ENCODE measurements at places on chromosomes 16 and 17.
A peak's percentile ranks its signal among the peaks of the same experiment; 100 is the strongest.

- no peak for DNase-seq
These were observed 2.8 kb downstream of the RECQL5 start for GRCh38 chr17:75664099-75664549.

DNA sequence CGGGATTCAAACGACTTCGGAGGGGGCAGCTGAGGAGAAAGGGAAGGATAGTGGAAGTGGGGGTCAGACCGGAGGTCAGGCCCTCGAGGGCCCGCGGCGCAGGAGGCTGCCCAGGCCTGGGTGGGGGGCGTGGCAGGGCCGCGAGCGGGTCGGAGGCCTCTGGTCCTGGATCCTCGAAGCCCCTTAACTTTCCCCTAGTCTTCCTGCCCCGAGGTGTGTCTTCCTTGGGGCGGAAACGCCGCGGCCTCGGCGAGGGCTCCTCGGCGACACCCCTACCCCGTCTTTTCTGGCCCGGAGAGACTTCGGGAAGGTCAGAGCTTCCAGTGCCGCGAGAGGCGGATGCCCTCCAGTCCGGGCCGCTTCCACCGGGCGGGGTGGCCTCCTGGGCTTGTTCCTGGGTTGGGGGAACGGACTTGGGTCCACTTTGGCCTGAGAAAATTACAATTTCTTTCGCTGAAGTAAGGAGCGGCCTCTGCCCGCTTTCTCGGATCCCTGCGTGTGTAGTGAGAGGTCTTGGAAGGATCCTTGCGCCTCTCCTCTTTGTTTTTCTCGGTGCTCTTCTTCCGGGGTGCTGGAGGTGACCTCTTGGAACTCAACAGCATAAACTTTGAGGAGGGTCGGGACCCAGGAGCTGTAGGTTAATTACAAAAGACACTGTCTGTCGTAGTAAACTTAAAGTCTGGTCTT is 491 bp downstream of the IST1 start:
- no peak for DNase-seq

DNA sequence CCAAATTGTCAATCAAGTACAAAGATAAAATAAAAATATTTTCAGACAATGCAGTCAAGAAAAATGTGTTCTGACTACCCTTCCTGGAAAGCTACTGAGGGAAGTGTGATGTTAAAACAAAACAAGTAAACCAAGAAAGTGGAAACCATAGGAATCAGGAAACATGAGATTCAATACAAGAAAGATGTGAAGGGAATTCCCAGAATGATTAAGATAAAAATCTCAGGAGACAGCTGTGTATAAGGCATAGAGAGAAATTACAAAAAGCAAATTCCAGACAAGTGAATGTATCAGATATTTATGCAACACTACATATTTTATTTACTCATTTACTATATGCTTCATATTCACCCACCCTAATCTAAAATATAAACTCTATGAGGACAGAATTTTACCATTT is 32.2 kb downstream of the TRIM37 start:
- no peak for DNase-seq

- no peak for DNase-seq
These were observed 20.1 kb upstream of the ZNF423 start for GRCh38 chr16:49875806-49876715.

GRCh38 chr16:53955221-53955875 is 251.4 kb downstream of the FTO start:
- no peak for DNase-seq

DNA sequence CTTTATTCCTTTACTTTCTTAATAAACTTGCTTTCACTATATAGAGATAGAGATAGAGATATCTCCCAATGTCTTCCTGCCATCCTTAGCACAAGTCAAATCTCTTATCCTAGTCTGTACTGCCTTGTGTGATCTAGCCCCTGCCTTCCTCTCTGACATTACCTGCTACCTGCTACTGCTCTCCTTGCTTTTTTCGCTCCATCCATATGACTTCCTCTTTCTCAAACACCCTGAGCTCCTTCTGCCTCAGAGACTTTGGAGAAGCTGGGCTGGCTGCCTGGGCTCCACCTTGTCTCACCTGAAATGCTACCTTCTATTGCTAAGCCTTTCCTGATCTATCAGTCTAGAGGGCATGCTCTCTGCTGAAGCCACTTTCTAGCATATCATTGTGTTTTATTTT is 24.7 kb upstream of the WSB1 start:
- no peak for DNase-seq

DNA sequence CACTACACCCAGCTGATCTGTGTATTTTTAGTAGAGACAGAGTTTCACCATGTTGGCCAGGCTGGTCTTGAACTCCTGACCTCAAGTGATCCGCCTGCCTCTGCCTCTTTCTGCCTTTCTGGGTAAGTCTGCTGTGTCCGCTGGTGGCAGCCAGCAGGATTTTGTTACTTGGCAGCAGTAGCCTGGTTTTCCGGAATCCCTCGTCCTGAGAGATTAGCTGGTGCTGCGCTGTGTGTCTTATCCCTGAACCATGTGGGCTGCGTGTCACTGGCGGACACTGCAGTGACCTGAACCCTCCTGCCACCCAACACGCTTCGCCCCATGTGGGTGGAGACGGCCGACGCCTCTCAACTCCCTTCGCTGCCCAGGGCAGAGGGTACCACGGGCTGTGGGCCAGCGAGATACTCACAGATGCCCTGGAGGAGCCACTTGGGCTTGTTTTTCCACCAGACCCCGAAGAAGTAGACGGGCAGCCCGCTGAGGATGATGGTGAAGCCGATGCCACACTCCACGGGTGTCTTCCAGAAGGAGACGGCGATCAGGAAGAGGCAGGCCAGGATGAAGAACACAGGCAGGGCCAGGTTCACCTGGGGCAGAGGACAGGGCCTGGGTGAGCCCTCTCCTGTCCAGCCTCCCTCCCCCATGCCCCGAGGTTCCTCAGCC is 35.2 kb downstream of the SLC7A5 start:
- no peak for DNase-seq

GRCh38 chr17:31398381-31399311 is 7.2 kb downstream of the RAB11FIP4 start:
- no peak for DNase-seq

- no peak for DNase-seq
These were observed 67.2 kb downstream of the ADCY9 start for GRCh38 chr16:4049031-4049430.

- DNase-seq: no peak
These were observed 61.7 kb upstream of the LYRM9 start for GRCh38 chr17:27954548-27955495.

DNA sequence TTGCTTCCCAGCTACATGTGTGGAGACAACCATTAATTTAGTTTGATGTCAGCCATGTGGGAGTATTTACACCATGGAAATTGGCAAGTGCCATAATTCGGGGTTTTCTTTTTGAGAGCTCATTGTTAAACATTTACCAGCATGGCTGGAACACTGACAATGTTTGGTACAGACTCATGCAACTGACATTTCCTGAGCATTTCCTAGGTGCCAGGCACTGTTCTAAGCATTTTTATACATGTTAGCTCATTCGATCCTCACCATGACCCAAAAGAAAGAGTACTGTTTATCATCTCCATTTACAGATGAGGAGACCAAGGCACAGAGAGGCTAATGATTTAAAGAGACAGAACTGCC is 86.9 kb downstream of the FOXL1 start:
- DNase-seq: no peak

DNA sequence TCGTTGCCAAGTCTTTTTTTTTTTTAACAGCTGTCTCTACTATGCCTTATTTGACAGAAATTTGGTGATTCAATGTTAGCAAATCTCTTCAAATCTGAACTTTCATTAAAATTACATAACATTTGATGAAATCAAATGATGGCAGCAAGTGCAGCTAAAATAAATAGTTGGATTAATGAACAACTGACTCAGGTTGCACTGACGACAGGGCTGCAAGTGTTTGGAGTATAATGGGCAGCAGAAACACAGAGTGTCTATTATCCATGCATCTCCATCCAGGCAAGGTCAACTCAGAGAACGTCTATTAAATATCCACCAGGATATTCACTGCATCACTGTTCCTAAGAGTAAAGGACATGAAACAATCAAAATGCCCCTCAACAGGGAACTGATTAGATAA is 109.8 kb downstream of the SLC39A11 start:
- DNase-seq: no peak

GRCh38 chr16:19458722-19459379 is 41.2 kb downstream of the TMC5 start:
- no peak for DNase-seq

- no peak for DNase-seq
These were observed 20.5 kb downstream of the NSMCE1 start for GRCh38 chr16:27248036-27248435.

DNA sequence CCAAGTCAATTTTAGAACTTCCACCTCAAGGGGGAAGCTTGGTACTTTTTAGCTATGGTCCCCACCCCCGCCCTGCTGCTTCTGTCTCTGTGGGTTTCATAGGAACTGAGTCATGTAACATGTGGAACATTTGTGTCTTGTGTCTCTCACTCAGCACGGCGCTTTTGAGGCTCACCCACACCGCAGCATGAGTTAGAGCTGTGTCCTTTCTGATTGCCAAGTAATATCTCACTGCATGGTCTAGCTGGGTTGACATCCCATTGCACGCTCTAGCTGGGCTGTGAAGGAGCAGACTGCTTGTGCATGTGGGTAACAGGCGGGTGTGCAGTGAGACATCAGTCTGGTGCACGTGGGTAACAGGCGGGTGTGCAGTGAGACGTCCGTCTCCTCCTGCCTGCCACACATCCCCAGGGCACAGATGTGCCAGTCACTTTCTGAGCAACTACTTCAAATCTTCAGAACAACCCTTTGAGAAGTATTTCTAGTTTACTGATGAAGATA is 26.4 kb upstream of the SLC7A5 start:
- DNase-seq: peak; percentile 60

DNA sequence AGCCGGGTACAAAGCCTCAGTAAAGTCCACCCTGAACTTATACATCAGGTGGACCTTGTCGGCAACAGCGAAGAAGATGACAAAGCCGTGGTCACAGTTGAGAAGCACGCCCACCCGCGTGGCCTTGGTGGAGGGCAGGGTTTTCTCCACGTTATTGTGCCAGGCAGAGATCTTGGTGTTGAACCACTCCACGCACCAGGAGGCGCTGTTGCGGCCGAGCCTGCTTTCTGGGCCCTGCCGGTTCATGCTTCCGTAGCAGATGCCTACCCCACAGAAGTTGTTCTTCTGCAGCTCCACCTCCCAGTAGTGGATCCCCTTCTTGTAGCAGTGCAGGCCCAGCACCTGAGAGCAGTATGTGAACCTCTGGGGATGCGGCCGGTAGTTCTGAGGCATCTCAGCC is 22.1 kb downstream of the TRIM25 start:
- DNase-seq: peak; percentile 17

GRCh38 chr17:7380321-7380720 is 568 bp upstream of the TNK1 start:
- DNase-seq: no peak

- DNase-seq: peak; percentile 89
These were observed 10.9 kb upstream of the CES4A start for GRCh38 chr16:66977341-66978113.

DNA sequence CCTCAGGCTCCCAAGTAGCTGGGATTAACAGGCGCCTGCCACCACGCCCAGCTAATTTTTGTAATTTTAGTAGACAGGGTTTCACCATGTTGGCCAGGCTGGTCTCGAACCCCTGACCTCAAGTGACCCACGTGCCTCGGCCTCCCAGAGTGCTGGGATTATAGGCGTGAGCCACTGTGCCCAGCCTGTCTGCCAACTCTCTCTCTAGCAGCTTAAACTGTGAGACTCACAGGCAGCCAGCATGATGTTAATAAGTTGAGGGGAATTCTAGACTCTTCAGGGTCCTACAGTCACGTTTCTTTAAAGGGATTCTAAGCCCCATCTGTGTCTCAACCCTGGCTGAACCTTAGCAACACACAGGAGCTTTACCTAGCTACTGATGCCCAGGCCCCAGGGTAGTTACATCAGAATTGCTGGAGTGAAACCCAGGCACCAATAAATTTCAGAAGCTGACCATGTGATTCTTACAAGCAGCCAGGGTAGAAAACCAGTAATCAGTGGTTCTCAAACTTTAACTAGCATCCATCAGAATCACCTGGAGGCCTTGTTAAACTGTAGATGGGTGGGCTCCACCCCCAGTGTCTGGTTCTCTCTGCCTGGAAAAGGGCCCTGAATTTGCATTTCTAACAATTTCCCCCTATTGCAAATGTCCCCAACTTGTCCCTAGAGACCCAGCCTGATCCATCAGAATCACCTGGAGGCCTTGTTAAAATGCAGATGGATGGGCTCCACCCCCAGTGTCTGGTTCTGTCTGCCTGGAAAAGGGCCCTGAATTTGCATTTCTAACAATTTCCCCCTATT is 30.7 kb downstream of the GPRC5B start:
- no peak for DNase-seq

DNA sequence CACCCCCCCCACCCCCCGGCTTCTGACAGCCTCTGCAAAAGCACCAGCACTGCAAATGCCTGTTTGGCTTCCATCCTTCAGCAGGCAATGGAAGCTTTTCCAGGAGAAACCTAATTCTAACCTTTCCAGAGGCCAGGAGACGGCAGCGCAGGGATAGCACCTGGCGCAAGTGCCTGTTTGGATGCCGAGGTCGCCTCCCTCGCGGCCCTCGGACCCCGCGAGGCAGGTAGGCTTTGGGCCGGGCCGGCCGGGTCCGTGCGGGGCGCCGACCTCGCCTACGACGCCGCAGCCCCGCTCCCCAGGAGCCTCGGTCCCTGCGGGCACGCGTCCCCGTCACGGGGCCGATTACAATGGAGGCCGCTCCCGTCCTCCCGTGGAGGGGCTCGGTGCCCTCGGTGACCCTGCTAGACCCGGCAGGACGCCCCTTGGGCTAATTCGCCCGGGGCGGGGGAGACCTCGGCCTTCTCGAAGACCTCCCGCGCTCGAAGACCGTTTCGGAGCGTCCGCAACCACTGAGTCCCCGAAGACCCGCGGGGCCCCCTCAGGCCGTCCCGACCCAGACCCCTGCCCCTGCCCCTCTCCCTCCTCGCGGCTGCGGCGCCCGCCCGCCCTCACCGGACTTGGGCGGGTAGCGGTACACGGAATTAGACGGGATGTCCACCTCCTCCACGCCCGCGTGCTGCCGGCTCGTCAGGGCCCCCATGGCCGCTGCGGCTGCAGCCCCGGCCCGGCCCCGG is 587 bp downstream of the RNF157 start:
- no peak for DNase-seq

- DNase-seq: no peak
These were observed 63.3 kb upstream of the TMC5 start for GRCh38 chr16:19354371-19354770.

GRCh38 chr16:85171759-85172454 is 59.6 kb upstream of the CIBAR2 start:
- DNase-seq: no peak

DNA sequence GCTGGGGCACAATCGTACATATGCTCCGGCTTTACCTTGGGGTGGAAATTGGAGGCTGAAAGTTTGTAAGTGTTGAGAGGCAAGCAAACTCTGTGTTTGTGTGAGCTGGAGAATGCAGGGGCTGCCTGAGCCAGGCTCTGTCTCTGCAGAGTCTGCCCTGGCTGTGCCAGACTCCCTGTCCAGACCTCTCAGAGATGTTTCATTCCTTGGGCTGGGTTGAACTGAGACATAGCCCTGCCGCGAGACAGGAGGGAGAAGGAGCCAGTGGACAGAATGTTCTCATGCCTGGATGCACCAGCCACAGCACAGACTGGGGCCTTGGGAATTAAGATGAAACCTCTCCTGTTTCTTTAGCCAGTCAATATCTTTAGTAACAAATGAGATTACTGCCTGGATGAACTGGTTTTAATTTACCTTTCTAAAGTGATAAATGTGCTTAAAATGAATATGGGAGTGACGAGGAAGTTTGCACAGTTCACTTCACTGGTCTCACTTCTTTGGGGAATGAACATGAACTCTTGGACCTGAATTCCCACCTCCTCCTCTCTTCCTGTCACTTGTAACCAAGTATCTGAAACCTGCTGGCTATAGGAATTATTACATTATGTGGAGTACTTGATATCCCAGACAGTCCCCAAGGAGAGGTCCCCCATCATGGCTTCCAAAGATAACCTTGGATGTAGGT is 40.1 kb downstream of the YPEL2 start:
- no peak for DNase-seq
